ENCODE measurements at places on chromosomes 12 and 14.

DNA sequence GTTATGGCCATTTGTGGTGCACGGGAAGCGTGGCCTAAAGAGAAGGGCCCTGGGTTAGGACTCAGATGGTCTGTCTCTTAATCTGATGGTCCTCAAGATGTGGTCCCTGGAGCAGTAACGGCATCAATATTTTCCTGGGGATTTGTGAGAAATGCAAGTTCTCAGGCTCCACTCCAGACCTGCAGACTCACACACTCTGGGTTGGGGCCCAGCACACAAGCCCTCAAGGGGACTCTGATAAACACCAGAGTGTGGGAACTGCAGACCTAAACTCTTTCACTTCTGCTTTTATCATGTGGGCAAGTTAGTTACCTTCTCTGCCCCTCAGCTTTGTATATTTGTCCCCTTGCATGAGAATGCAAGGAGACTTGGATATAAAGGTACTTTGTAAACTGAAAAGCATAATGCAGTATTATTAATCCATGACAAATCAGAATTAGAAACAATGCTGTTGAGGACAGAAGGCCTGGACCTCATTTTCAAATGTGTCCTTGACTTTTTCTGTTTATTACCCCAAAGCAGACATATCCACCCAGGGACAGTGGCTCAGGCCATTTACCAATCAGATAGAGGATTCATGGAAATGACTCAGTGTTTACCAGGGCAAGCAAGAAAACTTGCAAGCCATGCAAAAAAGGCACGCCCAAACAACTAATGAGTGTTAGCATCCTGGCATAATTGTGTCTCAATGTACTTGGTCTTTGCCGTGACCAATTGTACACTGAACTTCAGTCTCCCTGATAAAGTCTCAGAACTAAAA lies 157.0 kb downstream of the ASCL1 start:
- DNase-seq = no peak

- no peak for DNase-seq
Observed at GRCh38 chr14:30584058-30584630, 25.2 kb downstream of the G2E3 start.

GRCh38 chr12:51403681-51404136 lies 12.5 kb upstream of the GALNT6 start:
- DNase-seq = no peak

DNA sequence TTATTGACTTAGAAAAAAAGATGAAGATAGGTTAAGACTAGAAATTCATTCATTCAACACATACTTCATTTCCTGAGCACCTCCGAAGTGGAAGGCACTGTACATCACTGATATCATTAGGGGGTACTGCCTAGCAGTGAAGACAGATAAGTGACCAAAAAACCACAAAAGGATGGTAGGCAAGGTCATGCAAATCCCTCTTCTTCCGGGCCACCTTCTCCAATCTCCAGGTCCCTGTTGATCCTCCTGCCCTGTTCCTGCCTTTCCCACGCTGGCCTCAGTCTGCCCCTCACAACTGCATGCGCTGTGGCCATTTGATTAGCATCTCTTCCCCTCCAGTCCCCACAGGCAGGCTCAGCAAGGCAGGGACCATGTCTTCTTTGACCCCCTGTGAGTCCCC lies 60.8 kb downstream of the SETD3 start:
- no peak for DNase-seq

DNA sequence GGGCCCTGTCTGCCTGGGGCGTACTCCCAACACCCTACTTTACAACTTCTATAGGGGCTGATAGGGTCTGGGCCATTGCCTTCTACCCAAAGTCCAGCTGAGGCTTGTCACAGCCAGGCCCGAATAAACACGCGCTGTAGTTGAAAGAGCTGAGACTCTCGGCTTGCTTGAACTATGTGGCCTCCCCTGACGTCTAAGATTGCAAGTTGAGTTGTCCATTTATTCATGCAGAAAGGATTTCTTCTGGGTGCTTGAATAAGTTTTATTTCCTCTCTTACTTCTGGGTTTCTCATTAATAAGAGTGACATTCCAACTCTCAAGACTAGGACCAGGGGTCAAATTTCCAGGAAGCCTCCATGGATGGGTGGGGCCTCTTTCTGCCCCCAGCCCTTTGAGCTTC lies 74.4 kb upstream of the VRK1 start:
- no peak for DNase-seq

DNA sequence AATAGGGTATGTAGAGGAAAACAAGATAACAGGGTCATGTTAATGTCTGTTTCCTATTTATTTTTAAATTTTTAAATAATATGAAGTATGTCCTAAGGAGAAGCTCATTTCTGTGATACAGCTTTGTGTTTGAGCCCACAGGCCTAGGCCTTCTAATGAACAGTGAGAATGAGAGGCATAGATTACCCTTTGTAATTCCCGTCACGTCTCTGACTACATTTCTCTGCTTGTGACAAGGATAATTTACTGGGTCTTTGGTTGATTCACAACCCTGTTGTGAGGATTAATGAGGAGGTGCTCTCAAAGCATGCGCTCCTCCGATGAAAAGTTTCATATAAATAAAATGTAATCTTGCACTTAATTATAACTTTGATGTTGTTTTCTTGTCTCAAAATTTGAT lies 56.1 kb downstream of the SYT10 start:
- no peak for DNase-seq

DNA sequence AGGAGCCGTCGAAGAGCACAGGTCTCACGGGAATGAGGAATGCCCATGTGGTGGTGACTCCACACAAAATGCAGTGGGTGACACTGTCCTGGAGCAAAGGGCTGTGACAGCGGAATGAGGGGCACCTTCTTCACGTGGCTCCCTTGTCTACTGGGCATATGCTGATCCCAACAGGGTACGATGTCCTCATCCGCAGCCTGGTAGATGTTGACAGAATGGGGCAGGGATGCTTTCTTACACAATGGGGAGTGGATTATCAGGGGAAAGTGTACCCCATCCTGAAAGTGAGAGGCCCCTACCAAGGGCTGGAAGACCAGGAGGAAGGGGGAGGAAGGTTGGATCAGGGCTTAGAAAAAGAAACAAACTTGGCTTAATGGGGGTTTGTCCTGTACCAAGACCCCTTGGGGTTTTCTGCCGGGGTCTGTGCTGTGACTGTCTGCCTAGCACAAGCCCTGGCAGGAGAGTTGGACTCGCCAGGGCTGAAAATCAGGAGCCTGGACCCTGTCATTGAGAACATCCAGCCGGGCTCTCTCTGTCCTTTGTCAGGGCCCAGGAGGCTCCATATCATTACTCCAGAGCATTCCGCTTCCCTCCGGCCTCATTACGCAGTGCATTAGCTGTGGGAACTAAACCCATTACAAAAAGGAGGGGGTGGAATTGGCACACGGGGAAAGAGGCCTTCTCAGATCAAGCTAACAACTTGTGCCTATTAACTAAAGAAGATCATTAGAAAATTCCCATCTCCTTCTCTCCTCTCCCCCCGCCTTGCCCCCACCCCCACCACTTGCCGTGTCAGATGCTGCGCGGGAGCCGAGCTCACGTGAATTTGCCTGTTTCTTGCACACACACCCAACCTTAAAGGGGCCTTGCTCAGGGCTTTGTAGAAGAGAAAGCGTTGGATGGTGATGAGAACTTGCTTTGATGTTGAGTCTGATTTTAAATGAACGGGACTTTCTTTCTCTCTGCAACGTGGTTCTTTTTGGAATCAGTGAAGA lies 171.8 kb upstream of the PARP11 start:
- no peak for DNase-seq
